ELR (cell line): ENCODE measurements at places on chromosomes 16 and 17.

DNA sequence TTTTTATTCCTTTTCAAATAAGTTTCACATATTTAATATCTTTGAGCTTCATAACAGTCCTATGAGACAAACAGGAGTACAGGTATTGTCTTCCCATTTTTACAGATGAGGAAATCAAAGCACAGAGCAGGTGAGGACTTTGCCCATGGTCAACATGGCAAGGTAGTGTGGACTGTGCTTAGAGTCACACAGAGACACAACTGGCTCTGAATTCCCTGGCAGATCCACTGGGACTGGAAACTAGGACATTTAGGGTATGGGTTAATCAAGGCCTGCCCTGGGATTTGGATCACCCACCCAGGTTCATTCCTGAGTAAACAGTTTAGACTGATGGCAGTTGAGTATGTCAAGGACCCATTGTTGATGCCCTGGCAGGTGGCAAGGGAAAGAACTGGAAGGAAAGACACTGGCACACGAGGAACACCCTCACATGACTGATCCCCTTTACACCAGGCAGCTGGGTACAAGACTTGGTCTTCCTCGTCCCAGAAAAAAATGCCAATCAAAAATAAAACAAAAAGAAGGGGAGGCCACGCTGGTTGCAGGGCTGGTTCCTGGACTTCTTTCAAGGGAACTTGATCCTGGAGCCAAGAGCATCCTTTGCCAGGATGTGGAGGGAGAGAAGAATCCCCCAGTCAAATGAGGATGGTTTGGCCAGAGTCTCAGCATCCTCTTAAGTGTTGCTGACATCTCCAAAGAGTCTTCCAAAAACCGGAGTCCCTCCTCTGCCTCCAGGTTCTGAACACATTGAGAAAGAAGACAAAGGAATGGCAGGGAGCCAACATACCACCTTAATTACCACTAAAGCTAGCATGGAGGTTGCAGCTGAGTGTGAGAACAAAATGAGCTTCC lies 34.9 kb downstream of the CHD9 start:
- DNase-seq: peak; percentile 13

DNA sequence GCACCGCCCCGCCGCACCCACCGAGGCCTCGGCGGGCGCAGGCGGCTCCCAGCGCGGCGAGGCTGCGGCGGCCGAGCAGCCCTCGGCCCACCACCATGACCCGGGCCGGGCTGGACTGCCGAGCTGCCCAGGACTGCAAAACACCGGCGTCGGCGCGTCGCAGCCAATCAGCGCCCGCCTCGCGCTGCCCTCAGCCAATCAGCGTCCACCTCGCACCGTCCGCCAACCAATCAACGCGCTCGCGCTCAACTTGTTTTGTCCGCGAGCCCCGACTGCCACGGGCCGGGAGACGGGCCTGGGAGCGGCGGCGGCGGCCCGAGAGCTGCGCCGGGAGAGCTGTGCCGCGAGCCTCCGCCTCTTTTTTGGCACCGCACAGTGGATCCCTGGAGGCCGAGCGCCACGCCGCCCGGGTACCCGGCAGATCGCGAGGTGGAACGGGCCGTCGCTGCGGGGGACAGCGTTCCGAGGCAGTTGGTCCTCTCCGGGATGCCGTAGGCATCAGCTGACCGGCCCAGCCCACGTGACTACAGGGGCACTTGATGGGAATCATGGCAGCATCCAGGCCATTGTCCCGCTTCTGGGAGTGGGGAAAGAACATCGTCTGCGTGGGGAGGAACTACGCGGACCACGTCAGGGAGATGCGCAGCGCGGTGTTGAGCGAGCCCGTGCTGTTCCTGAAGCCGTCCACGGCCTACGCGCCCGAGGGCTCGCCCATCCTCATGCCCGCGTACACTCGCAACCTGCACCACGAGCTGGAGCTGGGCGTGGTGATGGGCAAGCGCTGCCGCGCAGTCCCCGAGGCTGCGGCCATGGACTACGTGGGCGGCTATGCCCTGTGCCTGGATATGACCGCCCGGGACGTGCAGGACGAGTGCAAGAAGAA lies at the start of the genes FAHD1 and HAGH:
FAHD1 (plus strand) TSS at position 516 of the 883 bp plus-strand sequence; CDS start at position 549, 33 bp downstream.
HAGH (minus strand) TSS at position 135 of the 883 bp plus-strand sequence; CDS start at position 97, 38 bp downstream.
- peak; percentile 88 for DNase-seq

- no peak for DNase-seq
These were observed 297.9 kb upstream of the PSMD7 start for GRCh38 chr16:73998707-73999106.

DNA sequence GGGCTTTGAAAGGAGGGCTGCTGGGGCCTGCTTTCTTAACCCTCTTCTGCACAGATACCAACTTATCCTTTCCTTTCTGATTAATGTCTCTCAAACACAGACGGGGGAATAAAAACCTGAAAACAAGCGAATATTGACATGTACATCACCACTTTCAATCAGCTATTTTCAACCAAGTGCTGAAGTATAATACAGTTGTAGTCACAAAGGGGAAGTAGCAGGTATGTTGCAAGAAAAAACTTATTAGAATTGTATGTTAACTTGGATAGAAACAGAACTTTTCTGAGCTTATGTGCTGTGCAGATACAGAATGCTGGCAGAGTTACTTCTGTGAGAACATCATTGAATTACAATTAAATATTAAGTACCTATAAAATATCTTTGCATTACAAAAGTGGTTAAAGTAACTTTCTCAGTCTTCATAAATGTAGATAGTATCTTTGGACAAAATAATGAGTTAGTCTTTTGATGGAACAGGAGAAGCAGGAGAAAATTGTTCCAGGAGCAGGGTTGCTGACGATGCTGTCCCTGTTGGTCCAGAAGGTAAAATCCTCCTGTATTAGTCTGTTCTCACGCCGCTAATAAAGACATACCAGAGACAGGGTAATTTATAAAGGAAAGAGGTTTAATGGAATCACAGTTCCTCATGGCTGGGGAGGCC lies 59.5 kb downstream of the RPTOR start:
- DNase-seq: no peak

- no peak for DNase-seq
These were observed 64.7 kb downstream of the CDK12 start for GRCh38 chr17:39525801-39526506.

GRCh38 chr17:50967795-50968194 lies 101.6 kb upstream of the TOB1 start:
- DNase-seq: no peak

DNA sequence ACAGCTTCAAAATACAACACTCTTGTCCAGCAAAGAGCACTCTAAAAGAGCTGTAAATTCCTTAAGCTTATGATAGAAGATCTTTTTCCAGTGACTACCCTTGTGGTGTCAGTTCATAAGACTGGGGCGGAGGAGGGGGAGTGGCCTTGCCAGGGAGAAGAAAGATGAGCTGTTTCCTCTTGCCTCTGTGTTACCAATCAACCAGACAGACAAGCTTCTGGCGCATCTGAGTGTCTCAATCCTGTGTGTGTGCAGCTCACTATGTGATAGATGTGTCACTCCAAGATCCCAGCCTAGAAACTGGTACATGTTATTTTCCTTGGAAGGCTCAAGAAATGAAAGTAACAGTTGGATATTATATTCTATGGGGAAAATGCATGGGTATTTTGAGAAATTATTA lies 167.4 kb upstream of the CACNG3 start:
- no peak for DNase-seq

- DNase-seq: peak; percentile 46
These were observed 90.8 kb downstream of the STX8 start for GRCh38 chr17:9484789-9485188.

- DNase-seq: peak; percentile 58
These were observed 9.4 kb upstream of the ENGASE start for GRCh38 chr17:79065105-79065670.

- DNase-seq: no peak
These were observed 33.0 kb downstream of the IL4R start for GRCh38 chr16:27346819-27347218.

DNA sequence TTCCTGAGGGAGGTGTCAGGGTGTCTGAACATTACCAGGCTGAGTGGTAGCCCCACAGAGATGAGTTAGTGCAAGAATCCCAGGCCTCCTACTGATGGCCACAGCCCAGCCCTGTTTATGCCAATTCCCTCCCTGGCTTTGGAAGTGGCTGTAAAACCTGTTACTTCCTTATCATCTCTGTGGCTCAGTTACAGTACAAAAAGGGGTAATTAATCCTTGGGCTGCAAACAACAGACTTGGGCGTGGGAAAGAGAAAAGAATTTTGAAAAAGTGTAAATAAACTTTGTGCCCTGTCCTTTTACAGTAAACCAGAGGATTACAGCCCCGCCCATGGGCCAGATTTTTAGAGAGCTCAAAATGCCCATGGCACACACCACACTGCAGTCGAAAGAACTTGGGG lies 73.1 kb upstream of the AXIN2 start:
- DNase-seq: no peak

DNA sequence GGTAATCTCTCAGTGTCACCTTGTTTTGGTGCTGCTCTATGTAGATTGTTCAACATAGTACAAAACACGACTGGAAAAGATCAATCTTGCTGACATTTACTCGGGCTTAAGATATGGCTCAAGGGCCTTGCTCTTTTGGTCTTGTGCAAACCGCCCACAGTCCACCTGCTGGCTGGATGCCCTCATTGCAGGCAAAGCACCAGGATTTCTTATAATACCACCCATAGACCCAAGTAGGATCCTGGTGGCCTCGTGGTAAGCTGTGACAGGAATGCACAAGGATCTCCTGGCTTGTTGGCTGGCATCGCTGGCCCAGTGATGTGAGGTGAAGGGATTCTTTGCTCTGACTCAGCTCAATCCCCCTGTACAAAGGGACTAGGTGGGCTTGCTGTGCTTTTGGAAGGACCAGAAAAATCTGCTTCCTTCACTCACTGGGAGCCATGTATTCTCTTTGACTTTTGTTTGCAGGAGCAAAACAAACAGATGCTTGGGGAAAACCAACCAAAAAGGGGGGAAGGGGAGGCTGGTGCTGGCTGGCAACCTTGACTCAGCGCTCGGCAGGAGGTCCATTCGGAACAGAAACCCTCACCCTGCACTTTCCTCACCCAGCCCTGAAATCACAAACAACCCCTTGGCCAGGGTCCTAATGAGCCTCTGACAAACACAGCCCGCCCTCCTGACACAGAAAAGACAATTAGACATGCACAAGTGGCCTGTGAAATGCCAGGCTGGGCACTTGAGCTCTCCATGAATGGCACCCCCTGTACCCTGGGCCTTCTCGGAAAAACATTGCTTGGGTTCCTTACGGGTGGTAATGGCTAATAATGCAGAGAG lies 36.6 kb upstream of the MED9 start:
- DNase-seq: peak; percentile 77

DNA sequence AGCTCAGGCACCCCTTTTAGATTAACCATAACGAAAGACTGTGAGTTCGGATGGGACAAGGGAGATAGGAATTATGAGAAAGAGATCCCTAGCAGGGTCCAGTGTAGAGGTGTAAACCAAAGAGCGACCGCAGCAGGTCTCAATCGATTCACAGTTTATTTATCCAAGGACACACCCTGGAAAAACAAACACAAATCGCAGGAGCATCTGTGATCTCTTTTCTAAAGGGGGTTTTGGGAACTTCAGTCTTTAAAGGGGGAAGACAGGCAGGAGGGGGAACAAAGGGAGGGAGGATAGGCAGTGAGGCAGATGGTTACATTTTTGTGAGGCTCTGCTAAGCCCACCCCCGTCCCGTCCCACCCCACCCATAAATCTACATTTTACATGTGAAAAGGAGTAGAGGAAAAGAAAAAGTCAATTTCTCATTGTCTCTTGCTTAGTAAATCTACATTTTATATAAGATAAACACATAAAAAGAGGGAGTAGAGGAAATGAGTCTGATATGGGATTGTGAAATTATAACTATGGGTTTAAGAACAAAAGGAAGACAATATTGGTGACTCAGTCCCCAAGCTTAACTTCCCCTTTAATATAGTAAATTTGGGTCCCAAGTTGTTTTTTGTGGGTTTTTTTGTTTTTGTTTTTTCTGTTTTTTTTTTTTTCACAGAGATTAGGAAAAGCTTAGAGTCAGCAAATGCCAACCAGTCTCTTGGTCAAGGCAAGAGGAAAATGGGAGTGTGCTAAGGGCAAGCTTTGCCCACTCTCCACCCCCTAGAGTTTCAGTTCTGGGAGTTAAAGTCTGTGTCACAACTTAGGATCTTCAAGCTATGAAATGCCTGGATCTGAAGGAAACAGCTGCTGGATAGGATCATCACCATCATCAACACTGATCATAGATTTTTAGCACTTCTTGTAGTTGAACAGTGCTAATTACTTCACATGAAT lies 160.9 kb upstream of the CDH5 start:
- DNase-seq: peak; percentile 2

GRCh38 chr16:69555437-69555836 lies 10.3 kb upstream of the NFAT5 start:
- no peak for DNase-seq

DNA sequence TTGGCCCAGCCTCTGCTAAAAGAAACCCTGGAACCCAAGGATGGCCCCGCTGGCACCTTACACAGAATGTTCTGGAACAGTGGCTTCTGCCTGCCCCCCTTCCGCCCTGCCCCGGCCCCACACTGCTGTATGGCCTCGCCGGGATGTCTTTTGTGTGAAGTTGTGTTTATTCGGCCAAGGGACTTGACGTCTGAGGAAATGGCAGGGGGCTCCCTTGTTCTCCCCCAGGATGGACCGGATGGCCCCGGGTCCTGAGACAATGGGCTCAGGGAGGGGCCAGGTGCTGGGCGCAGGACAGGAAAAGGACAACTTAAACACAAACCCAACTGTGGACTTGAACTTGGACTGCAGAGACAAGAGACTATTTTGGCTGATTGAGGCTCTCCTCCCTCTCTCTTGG lies 81.6 kb upstream of the GSE1 start:
- DNase-seq: no peak

- peak; percentile 64 for DNase-seq
These were observed 13.3 kb upstream of the RPL38 start for GRCh38 chr17:74190154-74190553.

DNA sequence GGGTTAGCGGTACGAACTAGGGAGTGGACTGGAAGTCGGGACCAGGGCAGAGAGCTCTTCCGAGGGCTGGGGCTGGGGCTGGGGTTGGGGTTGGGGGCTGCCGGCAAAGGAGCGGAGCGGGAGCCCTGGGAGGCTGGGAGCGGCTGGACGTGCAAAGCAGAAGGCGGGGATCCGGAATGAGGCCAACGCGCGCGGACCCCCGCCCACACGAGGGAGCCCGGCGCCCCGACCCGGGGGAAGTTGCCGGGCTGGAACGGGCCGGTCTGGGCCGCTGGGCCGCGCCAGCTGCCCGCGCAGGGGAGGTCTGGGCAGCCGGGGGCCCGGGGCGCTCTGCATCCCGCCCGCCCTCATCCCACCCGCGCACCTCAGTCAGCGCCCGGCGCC lies 323 bp downstream of the ST3GAL2 start:
- peak; percentile 24 for DNase-seq

DNA sequence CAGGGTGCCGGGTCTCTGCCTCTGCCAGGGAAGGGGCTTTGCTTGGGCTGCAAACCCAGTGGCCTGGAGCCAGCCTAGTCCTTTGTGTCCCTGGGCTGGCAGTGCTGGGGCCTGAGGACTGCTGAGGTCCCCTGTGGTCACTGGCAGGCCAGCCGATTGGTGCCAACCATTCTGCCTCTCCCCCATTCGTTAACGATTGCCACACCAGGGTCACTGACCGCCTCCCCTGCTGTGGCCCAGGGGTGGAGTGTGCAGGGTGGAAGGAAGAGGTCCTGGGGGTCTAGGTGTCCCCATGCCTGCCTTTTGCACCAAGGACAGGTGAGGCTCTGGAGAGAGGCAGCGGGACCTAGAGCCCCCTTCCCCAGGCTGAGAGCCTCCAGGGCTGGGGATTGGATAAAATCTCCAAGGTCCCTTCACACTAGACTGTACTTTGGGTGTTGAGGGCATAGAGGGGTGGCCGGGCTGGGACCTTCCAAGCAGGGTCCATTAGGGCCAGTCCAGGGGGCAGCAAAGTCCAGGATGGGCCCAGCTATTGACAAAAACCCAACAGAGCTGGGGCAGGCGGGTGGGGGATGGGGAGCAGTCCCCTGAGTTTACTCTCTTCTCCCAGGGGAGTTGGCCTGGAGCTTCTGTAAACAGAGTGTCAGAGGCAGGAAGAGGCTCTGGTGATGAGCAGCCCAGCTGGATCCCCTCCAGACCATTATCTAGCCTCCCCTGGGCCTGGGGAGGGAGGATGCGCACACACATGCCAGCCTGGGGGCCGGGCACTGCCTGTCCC lies 1.1 kb downstream of the VASN start:
- peak; percentile 78 for DNase-seq
